ENCODE measurements at places on chromosomes 11 and 22. TPM values are rescaled to one million over a fixed set of nuclear protein-coding genes. Genes with fewer than 3 reads are reported as not detected.

SCGB1A1 gene
- polyA plus RNA-seq: not detected

TCIRG1 gene
- 17.9 TPM for polyA plus RNA-seq

SYCE3 gene
- polyA plus RNA-seq: not detected

C1QTNF4 gene
- 5.3 TPM for polyA plus RNA-seq

MAJIN gene
- 1.2 TPM for polyA plus RNA-seq

NAV2 gene
- polyA plus RNA-seq: 32.9 TPM

MN1 gene
- polyA plus RNA-seq: 8.0 TPM

DCHS1 gene
- polyA plus RNA-seq: 30.3 TPM

SVIP gene
- polyA plus RNA-seq: 40.2 TPM

RASD2 gene
- 1.8 TPM for polyA plus RNA-seq

CYTH4 gene
- polyA plus RNA-seq: 2.8 TPM

CLP1 gene
- 18.5 TPM for polyA plus RNA-seq

SERPIND1 gene
- polyA plus RNA-seq: 2.3 TPM

SLC29A2 gene
- polyA plus RNA-seq: 17.9 TPM

DNA sequence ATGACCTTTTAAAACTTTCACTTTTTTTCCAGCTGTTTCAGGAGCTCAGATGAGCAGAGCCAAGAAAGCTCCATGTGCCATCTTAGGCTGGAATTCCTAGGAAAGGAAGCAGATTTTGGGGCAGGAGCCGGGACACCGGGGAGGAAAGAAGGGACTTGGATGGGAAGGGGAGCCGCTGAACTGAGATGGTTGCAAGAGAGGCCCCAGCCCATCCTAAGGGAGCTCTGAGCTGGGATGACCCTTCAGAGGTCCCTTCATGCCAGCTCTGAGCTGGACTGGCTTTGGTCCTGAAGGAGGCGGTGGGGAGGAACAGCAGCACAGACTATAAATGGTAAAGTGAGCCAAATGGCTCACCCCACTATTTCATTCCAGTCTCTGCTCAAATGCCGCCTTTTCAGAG is 55.2 kb upstream of the SLC22A12 start:
- DNase-seq: no peak

GRCh38 chr22:20117633-20118299 is 740 bp upstream of the TRMT2A start:
- DNase-seq: no peak

GRCh38 chr11:132852361-132852760 is 679.9 kb downstream of the OPCML start:
- DNase-seq: no peak

DNA sequence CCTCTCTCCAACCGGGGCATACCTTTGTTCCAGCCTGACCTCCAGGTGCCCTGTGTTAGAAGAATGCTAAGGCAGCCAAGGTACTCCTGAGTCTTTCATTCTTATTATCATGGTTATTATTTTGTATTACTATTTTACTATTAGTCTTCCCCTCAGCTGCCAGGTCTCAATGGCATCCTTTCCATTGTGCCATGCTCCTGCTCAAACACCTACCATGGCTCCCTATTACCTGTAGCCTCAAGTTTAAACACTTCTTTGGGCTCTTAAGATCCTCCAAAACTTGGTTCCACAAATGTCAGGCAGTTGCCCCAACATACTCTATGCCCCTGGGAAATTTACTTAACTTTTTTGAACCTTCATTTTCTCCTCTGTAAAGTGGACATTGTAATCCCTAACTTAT is 130.4 kb downstream of the CHST1 start:
- DNase-seq: no peak

GRCh38 chr22:22932512-22932941 is 44.9 kb downstream of the IGLL5 start:
- DNase-seq: no peak

DNA sequence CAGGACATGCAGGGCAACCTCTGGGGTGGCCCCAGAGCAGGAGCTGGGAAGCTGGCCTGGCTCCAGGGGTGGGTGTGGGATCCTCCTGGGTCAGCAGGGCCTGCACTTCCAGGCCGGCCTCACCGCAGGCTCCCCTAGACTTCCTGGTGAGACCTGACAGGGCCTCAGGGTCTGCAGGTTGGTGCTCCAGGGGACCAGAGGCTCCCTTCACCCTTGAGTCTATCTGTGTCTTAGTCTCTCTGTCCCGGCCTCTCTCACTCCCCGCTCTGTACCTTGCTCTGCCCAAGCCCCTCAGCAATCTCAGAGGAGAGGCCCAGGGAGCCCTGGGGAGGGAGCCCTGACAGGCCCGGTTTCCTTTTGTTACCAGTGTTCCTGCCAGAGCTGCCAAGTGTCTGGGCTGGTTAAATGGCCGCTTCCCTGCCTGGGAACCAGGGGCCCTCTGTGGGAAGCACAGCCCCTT is 13.9 kb downstream of the CD82 start:
- no peak for DNase-seq

DNA sequence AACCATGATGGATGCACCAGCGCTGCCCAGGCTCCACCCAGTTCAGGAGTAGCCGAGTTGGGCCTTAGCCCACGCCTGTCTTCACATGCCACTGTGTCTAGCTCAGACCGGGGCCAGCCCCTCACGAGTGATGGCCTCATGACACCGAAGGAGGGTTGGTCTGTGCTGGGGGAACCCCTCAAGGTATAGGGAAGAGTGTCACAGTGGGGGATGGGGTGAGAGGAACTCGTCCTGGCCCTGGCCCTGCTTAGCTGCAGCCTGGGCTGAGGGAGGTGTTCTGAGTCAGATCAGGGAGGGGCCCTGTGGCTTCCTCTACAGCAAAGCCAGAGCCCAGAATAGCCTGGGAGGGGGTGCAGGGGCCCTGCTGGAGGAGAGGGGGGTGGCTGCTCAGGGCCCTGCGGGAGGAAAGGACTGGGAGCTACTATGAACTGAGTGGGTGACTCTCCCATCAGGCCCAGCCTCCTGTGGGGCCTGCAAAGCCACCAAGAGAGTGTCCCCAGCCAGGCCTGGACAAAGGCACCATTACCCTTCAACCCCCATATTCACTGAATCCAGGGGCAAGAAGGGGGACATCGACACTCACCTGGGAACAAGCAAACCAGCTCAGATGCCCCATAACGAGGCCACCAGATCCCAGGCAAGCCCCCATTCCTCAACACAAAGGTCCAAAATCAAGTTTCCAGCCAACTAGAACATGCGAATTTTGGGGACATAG is 41.2 kb downstream of the IGLL5 start:
- DNase-seq: no peak

GRCh38 chr11:117318738-117319137 is 2.7 kb upstream of the BACE1 start:
- no peak for DNase-seq

GRCh38 chr11:5992604-5993251 is 5.9 kb upstream of the OR52L1 start:
- DNase-seq: no peak

DNA sequence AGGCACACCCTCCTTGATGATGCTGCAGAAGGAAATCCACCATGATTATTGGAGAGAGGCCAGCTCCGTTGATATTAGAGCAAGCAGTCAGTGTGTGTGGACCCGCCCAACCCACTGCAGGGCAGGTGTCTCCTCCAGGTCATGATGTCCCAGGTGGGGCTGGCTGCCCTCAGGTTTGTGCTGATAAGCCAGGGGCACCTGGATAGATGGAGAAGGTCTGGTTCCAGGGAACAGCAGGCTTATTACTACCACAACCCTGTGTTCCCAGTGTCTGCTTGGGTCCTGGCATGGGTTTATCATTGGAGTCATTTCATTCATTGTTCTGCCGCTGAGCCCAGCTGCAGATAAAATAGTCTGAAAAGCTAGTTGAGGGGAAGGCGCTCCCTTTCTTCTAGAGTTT is 181.1 kb upstream of the NECTIN1 start:
- DNase-seq: no peak

DNA sequence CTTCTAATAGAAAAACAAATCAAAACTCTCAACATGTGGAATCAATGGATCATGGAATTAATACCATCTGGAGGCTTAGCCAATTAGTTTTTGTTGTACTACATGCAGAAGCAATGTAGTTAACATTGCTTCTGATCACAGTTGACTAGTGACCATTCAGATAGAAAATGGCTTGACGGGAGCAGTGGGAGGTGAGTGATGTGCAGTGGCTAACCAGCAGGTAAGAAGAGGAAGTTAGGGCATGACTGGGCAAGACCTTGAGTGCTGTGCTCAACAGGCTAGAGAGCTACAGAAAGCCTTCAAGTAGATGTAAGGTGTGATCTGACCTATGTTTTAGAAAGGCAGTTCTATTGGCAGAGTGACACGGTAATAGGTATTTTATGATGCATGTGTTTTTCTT is 60.7 kb upstream of the ALKBH3 start:
- no peak for DNase-seq

- DNase-seq: no peak
Observed at GRCh38 chr11:42482822-42483221, 829.0 kb upstream of the API5 start.

- no peak for DNase-seq
Observed at GRCh38 chr22:46090631-46091201, 59.6 kb upstream of the PPARA start.

- DNase-seq: no peak
Observed at GRCh38 chr22:25892678-25893077, 150.7 kb downstream of the MYO18B start.

- DNase-seq: no peak
Observed at GRCh38 chr22:47599753-47600152, 837.3 kb downstream of the TBC1D22A start.

DNA sequence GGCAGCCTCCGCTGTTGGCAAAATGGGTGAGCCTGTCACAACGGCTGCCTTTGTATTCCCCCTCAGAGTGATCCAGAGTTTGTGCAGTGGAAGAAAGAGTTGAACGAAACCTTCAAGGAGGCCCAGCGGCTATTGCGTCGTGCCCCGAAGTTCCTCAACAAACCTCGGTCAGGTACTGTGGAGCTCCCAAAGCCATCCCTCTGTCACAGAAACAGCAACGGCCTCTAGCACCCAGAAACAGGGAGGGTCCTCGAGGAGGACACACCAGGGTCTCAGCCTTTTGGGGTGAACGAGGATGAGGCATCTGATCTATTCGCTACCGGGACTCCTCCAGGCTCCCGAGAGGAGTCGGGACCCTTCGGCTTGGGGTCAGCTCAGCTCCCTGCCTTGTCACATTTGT is 19.8 kb upstream of the MYO18B start:
- no peak for DNase-seq

- no peak for DNase-seq
Observed at GRCh38 chr11:44780940-44781631, 54.3 kb downstream of the TSPAN18 start.

DNA sequence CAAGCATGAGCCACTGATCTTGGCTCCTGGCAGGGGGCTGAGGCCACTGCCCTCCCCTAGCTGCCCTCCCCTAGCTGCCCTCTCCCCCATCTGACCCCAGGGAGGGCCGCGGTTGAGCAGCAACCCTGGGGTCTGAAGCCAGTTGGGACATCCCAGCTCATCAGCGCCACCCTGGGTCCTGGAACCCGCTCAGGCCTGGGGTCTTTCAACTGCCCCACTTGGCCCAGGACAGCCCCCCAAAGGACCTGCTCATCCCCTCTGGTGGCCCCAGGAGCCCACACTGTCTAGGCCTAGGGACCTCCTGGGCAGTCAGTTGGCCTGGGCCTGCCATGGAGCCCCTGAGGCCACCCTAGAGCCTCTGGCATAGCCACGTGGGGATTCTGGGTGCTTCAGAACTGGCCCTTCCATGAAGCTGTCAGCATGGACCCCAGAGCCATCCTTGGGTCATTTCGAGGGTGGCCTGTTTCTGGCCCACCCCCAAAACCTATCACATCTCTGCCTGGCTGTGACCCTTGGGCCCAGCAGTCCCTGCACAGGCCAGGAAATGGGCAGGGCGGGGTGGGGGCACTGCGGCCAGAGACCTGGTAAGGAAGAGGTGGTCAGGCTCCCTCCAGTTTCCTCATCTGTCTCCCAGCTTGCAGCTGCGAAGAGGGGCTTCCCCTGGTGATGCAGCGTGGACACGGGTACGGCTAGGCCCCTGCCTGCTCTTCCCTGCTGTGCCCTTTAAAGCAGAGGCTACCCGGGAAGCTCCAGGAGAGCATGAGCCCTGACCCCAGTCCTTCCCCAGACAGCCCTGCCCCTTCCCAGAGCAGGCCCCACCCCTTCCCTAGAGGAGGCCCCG is 37.9 kb downstream of the MUC2 start:
- DNase-seq: no peak

- no peak for DNase-seq
Observed at GRCh38 chr11:117511931-117512539, 184.4 kb downstream of the CEP164 start.

DNA sequence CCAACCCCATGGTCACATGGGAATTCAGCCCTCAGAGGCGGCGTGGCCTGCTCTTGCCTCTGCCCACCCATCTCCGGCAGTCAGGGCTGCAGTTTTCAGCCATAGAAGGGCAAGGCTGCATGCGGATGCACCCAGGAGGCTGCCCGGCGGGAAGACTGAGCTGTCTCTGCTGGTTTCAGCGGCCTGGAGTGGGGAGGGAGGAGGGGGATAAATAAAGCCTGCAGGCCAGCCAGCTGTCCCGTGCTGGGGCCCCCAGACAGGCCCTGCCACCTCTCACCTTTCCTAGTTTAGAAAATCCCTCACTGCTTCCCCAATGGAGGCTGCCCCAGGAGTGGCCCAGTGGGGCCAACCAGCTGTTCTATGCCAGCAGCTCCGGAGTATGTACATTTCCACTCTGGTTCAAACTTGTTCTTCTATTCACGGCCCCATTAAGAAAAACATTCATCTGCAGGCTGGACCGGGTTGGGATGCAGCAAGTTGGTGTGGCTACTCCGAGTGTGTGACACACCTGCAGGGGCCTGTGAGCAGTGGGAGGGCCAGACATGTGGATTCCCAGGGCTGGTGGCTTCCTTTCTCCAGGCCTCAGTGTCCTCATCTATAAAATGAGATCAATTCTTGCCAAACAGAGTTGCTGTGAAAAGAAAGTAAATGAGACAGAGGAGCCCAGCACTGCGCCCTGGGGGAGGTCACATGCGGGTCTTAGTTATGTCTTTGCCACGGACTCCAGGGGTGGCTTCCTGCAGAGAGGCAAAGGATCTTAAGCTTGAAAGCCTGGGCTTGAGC is 5.0 kb downstream of the MICALL1 start:
- DNase-seq: no peak

DNA sequence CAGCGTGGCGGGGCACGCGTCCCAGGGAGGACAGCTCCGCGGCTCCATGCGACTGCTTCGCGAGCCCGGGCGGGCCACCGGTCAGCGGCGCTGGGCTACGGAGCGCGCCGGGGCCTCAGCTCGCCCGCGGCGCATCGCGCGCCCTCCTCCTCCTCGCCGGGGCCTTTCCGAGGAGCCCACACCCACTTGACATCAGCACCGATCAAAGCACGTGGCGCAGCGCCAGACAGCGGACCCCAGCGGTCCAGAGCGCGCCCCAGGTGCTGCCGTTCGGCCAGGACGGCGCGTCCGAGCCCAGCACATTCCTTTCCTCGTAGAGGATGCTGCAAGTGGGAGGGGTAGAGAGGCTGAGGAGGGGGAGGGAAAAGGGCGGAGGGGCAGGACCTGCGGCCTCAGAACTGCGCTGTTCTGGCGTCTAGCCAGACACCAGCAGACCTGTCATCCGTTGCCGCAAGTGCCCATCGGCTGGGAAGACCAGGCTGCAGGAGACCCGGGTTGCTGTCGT is 88.6 kb downstream of the PLEKHA7 start:
- DNase-seq: no peak

GRCh38 chr11:106280036-106280435 is 202.6 kb downstream of the AASDHPPT start:
- DNase-seq: no peak
